ENCODE measurements at places on chromosomes 11 and 22. TPM values are rescaled to one million over a fixed set of nuclear protein-coding genes. Genes with fewer than 3 reads are reported as not detected.

Gene OR10A4
- total RNA-seq = not detected

Gene B4GAT1
- 48.9 TPM for total RNA-seq

Gene CACNA1I
- not detected for total RNA-seq

Gene OR8G5
- not detected for total RNA-seq

Gene MRGPRE
- total RNA-seq = 0.17 TPM

Gene C11orf87
- total RNA-seq = not detected

Gene MS4A4A
- not detected for total RNA-seq

Gene OR51B5
- 0.17 TPM for total RNA-seq

Gene FDXACB1
- total RNA-seq = 1.8 TPM

Gene FOLR1
- not detected for total RNA-seq

Gene CHRM4
- under 0.01 TPM for total RNA-seq

Gene MRPL48
- total RNA-seq = 25.4 TPM

Gene KRTAP5-10
- total RNA-seq = not detected

Gene FADD
- 36.5 TPM for total RNA-seq
